Suppressor macrophage treated with lipopolysaccharide for 1 hour (primary cell): ENCODE measurements at places on chromosomes 6 and 20.

DNA sequence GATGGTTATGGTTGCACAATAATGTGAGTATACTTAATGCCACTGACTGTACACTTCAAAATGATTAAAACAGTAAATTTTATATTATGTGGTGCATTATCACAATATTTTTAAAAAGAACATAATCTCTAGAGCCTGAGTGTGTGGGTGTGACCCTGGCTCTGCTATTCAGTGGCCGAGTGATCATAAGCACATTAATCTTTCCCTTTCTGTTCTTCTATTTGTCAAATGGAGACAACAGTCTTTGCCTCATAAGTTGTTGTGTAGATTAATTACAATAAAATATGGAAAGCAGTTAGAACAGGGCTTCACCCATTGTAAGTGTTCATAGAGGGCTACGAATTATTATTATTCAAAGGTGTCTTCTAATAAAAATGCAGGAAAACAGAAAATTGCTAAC lies 548.6 kb downstream of the HTR1B start:
- no peak for DNase-seq

GRCh38 chr6:36025260-36025931 lies 955 bp upstream of the SLC26A8 start:
- no peak for DNase-seq

DNA sequence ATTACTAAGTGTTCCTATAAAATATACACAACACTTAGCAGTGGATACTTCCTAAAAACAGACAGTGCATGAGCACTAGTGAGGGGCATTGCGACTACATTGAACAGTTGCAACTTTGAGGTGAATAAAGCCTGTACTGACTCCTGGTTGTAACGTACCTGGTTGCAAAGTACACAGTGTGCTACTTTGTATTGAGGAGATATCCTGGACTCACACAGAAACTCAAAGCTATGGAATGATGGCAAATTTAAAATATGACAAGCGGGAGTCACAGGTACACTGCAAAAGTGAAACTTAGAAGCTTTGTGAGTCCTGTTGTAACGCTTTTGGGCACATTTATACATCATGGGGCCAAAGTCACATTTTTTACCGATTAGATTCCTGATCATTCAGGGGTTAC lies 55.6 kb upstream of the HLA-A start:
- DNase-seq = no peak

DNA sequence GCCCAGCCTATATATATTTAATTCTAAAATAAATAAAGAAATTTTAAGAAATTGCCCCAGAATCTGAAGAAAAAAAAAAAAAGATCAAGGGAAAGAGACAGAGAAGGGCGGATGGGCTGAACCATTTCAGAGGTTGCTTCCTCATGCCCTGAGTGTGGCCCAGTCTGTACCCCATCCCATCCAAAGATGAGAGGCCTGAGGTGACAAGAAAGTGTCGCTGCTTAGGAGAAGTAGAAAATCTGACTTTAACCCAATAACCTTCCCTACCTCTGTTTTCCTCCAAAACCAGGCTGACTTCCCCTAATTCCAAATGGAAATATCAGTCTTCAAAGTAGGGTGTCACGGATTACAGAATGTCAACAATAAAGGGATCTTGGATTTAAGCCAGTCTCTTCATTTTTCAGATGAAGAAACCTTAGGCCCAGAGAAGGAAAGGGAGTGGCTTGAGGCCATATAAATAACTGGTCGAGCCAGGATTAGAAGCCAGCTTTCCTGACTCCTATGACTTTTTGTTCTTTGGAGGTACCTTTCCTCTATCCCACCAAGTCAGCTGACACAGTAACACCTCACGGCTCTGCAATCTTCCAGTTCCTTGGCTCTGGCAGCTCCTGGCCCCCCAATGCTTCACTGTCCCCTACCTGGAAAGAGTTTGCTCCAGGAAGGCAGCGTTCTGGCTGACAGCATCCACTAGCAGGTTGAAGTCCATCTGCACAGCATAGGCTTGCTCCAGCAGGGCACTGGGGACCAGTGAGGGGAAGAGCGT lies 10.1 kb downstream of the GSS start:
- DNase-seq = no peak

- DNase-seq = no peak
Measured at GRCh38 chr20:4711511-4711910, 10.2 kb upstream of the PRND start.

- no peak for DNase-seq
Measured at GRCh38 chr6:20098267-20098876, 113.9 kb downstream of the MBOAT1 start.

- no peak for DNase-seq
Measured at GRCh38 chr20:29306390-29307072, 1950.9 kb upstream of the DEFB115 start.

- no peak for DNase-seq
Measured at GRCh38 chr20:51185277-51185676, 162.4 kb upstream of the KCNG1 start.

GRCh38 chr6:42400886-42401612 lies 50.7 kb downstream of the TRERF1 start:
- no peak for DNase-seq

- no peak for DNase-seq
Measured at GRCh38 chr20:60467771-60468170, 509.5 kb downstream of the CDH26 start.

DNA sequence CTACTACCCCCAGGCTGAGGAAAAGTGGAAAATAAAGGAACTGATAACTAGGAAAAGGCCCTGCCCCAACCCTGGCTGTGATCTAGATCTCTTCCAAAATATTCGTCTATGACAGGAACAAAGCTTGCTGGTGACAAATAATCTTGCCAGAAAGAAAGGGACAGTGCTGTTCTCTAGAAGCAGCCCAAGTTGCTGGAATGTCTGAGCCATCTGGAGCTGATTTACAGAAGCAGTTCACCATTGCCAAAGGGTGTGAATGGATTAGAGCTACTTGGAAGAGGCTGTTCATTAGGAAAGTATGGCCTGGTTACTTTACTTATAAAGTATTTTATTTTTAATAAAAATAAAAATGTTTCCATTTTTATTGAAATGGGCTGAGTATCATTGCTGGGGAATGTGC lies 146.3 kb downstream of the EPM2A start:
- DNase-seq = no peak

DNA sequence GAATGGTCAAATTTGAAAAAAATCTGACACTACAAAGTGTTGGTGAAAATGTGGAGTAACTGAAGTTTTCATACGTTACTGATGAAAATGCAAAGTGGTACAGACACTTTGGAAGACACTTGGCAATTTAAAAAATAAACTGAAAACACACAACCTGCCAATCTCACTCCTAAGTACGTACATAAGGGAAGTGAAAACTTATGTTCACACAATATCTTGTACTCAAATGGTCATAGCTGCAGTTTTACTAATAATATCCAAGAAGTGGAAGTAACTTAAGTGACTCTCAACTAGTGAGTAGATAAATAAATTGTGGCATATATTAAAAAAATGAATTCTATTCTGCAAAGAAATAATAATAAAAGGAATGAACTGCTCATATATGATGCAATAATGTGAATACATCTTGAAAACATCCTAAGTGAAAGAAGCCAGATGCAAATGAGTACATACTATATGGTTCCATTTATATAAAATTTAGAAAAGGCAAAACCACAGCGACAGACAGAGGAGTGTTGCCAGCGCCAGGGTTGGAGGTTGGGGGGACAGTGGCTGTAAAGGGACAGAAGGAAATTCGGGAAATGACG lies 198.2 kb downstream of the ERMARD start:
- peak; percentile 38 for DNase-seq

GRCh38 chr6:36829919-36830544 lies 9.2 kb downstream of the CPNE5 start:
- no peak for DNase-seq

GRCh38 chr6:32129297-32130088 lies 595 bp downstream of the FKBPL start:
- DNase-seq = no peak

DNA sequence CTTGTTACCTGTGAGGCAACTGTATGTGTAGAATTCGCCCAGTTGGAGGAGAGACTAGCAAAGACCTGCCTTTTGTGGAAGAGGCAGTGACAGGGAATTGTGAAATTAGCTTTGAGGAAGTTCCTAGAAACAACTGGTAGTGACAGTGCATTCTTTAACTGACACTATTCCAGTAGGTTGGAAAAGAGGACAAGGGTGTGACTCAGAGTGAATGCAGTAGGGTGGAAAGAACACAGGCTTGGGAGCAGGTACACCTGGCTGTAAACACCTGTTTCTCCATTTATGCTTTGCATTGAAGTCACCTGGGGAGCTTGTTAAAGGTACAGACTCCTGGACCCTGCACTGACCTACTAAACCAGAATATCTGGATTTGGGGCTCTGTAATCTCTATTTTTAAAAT lies 295.7 kb downstream of the PHACTR1 start:
- DNase-seq = peak; percentile 48

GRCh38 chr6:28776269-28777146 lies 147.3 kb downstream of the TRIM27 start:
- no peak for DNase-seq

DNA sequence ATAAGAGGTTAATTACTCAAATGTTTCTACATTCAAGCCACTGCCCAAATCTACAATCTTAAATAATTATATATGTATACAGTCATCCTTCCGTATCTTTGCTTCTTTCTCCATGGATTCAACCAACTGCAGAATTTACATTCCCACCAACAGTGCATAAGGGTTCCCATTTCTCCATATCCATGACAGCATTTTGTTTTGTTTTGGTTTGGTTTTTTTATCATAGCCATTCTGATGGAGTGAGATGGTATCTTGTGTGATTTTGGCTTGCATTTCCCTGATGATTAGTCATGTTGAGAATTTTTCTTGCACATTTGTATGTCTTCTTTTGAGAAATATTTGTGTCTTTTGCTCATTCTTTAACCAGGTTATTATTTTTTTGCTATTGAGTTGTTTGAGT lies 198.5 kb downstream of the C6orf118 start:
- DNase-seq = no peak

DNA sequence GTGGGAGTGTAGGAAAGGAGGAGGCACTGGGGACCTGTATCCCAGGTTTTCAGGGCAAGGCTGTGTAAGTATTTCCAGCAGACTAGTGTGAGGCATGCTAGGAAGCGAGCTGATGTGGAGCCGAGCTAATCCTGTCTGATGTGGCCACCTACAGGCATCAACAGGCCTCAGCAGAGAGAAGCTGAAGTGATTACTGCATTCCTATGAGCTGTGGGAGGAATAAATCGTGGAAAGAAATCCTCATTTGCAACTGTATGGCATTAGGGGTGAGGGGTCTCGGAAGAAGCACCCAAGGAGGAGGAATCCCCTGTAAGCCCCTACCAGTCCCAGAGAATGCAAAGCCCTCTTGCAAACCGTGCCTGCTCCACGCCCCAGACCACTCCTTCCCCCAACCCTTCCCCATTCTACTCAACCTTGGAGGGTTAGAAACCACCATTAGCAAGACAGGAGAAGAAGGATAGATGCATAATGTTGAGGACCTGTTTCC lies 41.6 kb downstream of the C6orf15 start:
- DNase-seq = peak; percentile 25

DNA sequence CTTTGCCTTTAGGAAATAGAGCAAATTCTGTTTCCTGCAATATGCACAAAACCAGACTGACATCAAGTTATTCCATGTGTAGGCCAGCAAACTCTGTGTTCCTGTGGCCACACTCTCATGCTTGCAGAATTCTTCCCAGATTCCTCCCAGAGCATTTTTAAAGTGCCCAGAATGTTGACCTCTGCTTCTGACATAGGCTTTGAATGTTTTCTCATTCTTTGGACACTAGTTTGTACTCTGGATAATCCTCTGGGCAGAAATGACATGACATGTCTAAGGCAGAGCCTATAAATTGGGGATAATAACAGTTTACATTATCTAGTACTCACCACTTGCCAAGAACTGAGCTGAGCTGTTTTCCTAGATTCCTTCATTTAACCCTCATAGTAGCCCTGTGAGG lies 9.2 kb upstream of the EFHC1 start:
- no peak for DNase-seq

GRCh38 chr6:145070791-145071190 lies 664.5 kb downstream of the EPM2A start:
- no peak for DNase-seq

- DNase-seq = peak; percentile 57
Measured at GRCh38 chr20:46022411-46023147, 6.4 kb upstream of the SLC12A5 start.

GRCh38 chr6:100491952-100492670 lies 27.4 kb upstream of the SIM1 start:
- DNase-seq = no peak

DNA sequence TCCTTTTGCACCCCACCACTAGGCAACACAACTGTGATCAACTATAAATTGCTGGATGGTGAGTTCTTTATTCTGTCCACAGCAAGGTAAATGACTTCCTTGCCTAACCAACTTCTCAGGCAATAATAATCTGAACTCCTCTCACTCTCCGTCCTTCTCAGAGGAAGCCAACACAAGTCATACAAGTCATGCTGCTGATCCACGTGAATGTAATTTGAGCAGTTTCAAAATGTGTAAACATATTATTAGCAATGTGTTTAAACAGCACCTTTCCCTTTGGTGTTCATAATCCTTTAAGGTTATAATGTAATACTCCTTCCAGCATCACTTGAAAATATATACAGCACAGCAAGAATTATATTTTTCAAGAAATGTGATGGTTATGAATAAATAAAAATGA lies 127.9 kb downstream of the QRSL1 start:
- DNase-seq = no peak

GRCh38 chr6:53044071-53044470 lies 21.1 kb upstream of the FBXO9 start:
- DNase-seq = no peak

- no peak for DNase-seq
Measured at GRCh38 chr20:50541606-50542041, 31.4 kb downstream of the PTPN1 start.

DNA sequence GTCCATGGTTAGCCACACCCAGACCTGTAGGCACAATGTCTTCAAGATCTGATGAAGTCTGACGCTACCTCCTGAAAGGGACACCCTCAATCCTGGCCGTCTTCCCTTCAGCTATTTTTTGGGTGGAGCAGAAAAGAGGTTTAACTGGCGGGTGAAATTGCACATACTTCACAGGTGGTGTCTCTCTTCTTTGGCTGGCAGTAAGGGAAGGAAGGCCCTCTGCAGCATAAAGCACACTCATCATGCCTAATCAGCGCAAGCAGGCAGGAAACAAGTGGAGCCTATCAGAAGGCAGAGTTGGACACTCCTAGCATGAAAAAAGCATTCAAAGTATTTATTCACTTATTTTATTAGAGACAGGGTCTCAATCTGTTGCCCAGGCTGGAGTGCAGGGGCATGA lies 32.9 kb downstream of the PNLDC1 start:
- no peak for DNase-seq

- no peak for DNase-seq
Measured at GRCh38 chr20:44166477-44166876, 20.5 kb downstream of the JPH2 start.

GRCh38 chr6:139763468-139764210 lies 389.2 kb upstream of the CITED2 start:
- DNase-seq = peak; percentile 63

- no peak for DNase-seq
Measured at GRCh38 chr20:49169547-49169946, 18.6 kb downstream of the STAU1 start.

- DNase-seq = no peak
Measured at GRCh38 chr20:60087563-60088105, 129.4 kb downstream of the CDH26 start.
